ENCODE measurements at places on chromosomes 3 and 15. TPM values are rescaled to one million over a fixed set of nuclear protein-coding genes. Genes with fewer than 3 reads are reported as not detected.

- no peak for DNase-seq
Observed at GRCh38 chr3:74920721-74921350, 306.4 kb upstream of the CNTN3 start.

The PPP1R14D gene
- total RNA-seq: not detected

GRCh38 chr3:134544316-134544715 is 58.5 kb downstream of the CEP63 start:
- DNase-seq: no peak

The KLHL40 gene
- total RNA-seq: not detected

GRCh38 chr15:42193383-42193782 is 14.7 kb downstream of the VPS39 start:
- DNase-seq: no peak

The COL6A6 gene
- not detected for total RNA-seq

- no peak for DNase-seq
Observed at GRCh38 chr15:83869341-83869740, 215.4 kb downstream of the ADAMTSL3 start.

The RTP1 gene
- not detected for total RNA-seq

DNA sequence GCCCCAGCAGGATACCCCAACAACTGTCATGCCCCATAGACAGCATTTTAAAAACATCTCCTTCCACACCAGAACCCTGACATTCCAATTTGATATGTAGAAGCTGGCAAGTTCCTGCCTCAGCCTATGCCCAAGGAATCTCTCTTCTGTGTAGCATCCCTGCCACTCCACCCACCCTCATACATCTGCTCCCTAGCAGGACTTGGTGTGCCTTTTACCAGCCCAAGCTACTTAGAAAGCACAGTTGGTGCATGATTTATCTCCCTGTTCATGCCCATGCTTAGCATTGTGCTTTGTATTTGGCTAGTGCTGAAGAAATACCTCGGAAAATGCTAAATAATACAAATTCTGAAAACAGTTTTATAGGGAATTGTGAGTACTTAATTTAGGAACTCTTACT is 236.9 kb upstream of the HES1 start:
- no peak for DNase-seq

- no peak for DNase-seq
Observed at GRCh38 chr3:89013536-89013935, 93.9 kb upstream of the EPHA3 start.

The ARGFX gene
- not detected for total RNA-seq

DNA sequence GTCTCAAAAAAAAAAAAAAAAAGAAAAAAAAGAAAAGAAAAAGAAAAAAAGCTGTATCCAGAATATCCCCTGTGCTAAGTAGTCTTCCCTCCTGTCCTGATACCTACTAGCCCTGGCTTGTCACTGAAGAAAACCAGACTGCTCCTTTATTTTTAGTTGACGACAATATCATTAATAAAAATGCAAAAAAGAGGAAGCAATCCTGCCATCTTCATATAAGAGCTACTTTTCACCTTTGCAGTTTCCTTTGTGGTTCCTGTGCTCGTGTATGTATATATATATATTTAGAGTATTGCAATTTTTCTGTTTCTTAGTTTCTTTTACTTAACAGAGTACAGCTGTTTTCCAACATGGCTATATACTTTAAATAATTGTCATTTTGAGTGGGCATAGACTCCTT is 13.6 kb downstream of the C3orf20 start:
- no peak for DNase-seq

The SI gene
- not detected for total RNA-seq

DNA sequence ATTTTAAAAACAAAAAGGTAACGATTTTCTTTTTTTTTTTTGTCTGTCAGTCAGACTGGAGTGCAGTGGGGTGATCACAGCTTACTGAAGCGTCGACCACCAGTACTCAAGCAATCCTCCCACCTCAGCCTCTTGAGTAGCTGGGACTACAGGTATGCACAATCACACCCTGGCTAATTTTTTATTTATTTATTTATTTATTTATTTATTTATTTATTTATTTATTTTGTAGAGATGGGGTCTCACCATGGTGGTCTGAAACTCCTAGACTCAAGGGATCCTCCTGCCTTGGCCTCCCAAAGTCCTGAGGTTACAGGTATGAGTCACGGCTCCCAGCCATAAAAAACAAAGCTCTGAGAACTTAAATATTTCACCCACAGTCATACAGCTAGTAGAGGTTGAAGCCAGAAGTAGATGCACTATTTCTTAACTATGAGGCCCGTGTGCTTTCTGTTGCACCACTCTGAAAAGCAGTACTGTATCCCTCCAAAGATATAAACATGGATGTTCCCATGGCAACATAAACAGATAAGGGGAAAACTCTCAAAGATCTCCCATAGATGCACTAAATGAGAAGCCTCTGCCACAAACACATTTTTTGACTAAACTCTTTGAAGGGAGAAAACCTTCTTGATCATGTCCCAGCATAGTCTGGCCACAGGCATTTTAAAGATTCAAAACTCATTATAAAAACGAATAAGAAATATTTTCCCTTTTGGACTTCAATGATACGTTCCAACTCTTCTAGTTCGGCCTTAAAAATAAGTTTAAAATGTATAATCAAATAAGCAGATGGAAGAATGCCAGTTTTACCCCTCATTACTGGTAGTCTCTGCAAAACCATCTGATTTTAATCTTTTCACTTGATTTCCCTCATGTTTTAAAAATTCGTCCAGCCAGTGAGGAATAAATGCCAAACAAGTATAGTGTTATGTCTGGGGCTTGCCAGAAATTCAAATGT is 162.3 kb upstream of the ARHGEF26 start:
- no peak for DNase-seq

DNA sequence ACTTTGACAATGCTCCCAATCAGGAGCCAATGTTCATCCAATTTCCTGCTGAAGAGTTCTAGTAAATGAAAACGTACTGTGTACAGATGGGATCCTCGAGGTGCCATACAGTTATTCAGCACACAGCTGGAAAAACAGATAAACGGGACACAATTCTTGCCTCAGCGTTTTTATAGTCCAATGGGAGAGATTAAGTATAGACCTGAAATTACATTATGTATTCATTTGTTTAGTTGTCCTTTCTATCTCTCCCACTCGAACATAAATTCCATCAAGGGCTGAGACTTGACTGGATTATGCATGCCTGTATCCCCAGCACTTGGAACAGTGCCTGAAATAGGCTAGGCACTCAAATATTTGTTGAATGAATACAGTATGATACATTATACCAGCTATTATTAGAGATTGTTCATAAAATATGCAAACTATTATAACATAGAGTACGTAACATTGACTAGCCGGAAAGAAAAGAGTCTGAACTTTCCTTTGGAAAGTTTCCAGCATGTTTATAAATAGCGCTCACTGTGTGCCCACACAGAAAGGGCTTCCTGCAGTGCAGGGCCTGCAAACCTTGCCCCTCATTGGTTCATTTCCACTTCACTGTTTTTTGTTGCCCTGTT is 27.4 kb upstream of the SNTN start:
- DNase-seq: no peak

Measured in CD4-positive, alpha-beta memory T cell (primary cell).